NCI-H2081 treated with DMSO at 0.1 percent for 48 hours (cell line): ENCODE measurements at places on chromosomes 1 and 21.

- DNase-seq, result no peak
Measured at GRCh38 chr1:51294566-51295184, 35.7 kb downstream of the TTC39A start.

DNA sequence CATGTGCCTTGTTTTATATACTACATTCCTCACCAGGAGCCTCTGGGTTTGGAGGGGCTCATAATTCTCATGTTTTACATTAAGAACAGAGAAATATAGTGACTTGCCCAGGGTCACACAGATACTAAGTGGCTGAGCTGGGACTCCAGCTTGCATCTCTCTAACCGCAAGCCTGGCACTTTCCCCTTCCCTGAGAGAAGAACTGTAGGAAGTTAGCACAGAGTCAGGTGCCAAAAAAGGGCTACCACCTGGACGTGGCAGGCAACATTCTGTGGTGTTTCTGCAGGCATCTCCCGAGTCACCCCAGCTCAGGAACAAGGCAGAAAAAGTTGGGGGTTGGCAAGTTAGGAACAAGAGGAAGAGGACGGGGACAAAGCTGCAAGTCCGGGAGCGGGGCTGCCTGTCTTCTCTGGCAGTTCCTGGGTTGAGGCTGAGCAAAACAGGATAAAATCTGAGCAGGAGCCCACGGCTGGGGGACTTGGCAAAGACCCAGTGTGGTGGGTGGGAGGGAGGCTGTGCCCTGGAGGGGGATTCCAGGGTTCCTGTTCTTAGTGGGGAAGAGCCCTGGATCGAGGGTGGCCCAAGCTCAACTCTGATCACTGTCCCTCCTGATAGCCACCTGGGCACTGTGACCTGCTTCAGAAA, 9.8 kb downstream of the PLA2G5 start:
- DNase-seq, result no peak

GRCh38 chr21:14879458-14879857, 185.3 kb downstream of the NRIP1 start:
- no peak for DNase-seq

- no peak for DNase-seq
Measured at GRCh38 chr1:157363660-157364140, 188.6 kb downstream of the FCRL5 start.

DNA sequence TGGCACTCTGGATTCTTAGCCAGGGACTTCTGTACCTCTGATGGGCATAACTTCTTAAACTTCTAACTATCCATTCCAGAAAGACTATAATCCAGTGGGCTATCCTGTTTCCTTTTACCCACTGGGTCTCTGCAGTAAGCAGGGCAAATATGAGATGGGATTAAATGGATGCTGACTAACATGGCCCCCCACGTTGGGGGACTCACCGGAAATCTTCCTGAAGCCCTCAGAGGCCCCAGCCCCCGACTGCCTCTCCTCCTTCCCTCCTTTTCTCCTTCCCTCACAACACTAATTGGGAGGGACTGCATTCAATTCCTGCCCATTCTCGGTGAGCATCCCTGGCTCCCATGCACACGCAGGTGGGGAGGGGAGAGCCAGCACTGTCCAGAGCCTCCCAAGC, 70.1 kb downstream of the SSBP3 start:
- DNase-seq, result no peak

GRCh38 chr1:207822602-207823451, 71.0 kb downstream of the CD46 start:
- DNase-seq, result no peak

- no peak for DNase-seq
Measured at GRCh38 chr1:153567621-153568366, 2.1 kb upstream of the S100A2 start.

- no peak for DNase-seq
Measured at GRCh38 chr21:45328198-45329091, 40.8 kb upstream of the POFUT2 start.

- no peak for DNase-seq
Measured at GRCh38 chr21:40067751-40068150, 200.5 kb downstream of the PCP4 start.

DNA sequence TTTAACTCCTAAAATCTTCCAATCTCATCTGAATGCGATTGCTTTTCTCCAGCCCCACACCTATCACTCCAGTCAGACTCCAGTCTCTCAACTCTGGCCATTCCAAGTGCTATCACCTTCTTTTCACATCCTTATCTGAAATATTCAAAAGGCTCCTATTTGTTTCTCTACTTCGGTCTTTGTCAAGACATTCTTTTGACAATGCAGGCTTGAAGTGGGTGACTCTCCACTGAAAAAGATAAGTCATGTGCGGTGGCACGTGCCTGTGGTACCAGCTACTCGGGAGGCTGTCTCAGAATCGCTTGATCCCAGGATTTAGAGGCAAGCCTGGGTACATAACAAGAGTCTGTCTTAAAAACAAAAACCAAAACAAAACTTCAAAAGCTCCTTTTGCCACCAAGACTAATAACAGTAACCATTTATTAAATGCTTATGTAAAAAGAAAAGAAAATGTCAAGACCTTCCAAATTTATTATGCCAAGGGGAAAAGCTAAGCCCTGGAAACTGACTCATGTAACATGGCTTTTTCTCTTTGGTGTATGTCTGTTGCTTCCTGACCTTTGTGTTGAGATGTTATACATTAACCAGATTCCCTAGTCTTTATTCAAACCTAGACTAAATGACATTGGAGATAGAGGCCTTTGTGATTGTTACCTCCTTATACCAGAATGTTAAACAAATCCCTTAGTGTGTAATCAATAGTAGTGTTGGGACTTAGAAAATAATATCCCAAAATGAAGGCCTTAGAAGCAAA, 3.6 kb downstream of the ALG14 start:
- DNase-seq, result no peak

GRCh38 chr1:88302843-88303486, 381.1 kb upstream of the PKN2 start:
- no peak for DNase-seq

GRCh38 chr1:31646259-31646960, 1.7 kb upstream of the PEF1 start:
- DNase-seq, result no peak

DNA sequence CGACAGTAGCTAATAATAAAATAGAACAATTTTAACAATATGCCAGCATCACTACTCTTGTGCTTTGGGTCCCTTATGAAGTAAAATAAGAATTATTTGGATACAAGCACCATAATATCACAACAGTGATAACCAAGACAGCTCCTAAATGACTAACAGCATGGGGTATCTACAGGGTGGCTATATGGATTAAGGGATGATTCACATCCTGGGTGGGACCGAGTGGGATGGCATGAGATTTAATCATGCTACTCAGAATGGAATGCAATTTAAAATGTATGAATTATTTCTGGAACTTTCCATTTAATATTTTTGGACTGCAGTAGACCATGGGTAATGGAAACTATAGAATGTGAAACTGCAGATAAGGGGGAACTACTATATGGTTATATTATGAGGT, 28.1 kb upstream of the B3GALNT2 start:
- no peak for DNase-seq

DNA sequence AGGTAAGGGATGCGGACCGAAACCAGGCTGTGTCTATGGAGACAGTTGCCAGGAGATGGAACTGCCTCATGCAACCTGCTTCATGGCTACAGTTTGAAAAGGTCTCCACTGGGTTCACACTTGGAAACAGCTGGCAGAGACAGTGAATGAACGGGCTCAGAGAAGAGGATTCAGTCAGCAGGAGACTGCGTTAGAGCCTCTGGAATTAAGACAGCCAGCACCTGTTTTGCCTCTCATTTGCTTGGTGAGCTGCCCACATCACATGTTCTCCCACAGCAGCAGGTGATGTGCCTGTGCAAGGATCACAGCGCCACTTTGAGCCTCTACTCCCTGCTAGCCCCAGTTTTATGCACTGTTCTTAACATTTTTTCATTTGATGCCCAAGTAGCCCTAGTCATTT, 321.0 kb downstream of the PLPP3 start:
- no peak for DNase-seq

GRCh38 chr1:106681939-106682522, 374.4 kb upstream of the PRMT6 start:
- DNase-seq, result no peak

DNA sequence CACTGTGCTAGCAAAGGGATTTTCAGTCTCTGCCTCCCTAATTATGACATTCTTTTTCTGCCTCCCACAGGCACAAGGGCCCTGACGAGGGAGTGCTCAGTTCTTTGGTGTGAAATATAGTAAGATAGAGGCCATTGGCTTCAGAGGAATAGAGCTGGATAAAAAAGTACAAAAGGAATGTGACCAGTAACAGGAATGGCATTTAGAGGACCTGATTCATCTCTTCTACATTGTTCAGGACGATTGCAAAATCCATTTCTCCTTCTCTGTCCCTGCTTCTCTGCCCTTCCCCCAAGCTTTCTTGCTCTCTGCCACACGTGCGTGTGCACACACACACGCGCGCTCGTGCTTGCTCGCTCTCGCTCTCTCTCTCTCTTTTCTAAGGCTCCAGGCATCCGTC, 668.2 kb downstream of the KIF26B start:
- DNase-seq, result no peak

DNA sequence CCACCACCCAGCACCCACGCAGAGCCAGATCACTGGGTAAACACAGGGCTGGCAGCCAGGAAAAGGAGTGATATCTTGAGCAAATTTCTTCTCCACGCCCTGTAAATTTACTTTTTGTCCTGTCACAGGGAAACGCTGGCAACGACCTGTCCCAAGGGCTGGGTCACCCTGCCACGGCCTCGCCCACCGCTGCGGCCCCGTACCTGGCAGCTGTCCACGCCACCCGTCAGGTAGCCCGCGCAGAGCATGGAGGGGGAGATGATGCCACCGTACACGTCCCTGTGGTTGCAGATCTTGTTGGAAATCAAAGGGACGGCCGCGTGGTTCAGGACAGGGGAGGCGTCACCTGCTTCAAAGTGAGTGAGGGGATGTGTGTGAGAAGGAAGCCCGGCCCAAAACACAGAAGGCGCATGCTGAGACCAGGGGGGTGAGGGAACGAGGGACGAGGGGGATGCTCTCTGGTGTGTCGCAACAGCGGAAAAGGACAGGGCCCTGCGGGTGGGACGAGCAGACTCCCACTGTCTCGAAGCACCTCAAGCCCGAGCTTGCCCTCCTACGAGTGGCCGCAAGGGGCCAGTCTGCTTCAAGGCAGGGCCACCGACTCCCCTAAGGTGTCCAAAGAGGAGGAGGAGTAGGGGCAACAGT, 10.1 kb upstream of the TFF1 start:
- no peak for DNase-seq

- DNase-seq, result no peak
Measured at GRCh38 chr1:54081306-54082270, 28.2 kb downstream of the TCEANC2 start.

- no peak for DNase-seq
Measured at GRCh38 chr1:82162486-82163420, 362.0 kb downstream of the ADGRL2 start.

GRCh38 chr21:30391492-30392025, 4.3 kb upstream of the KRTAP13-1 start:
- no peak for DNase-seq

DNA sequence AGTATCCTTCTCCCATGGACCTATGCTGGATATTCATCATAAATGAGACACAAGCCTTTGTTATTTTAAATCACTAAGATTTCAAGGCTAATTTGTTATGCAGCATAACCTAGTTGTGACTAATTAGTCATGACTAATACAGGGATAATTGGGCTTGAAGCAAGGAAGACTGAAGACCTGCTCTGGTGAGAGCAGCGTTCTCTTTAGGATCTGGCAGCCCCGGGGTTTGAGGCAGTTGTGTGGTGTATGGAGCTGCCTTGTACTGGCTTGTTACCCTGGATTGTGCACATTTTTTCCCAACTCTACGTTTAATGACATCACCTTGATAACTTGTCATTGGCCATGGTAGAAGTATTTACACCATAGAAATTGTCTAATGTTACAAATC, 25.7 kb upstream of the SPAG17 start:
- DNase-seq, result no peak

GRCh38 chr1:240005997-240006650, 85.6 kb upstream of the FMN2 start:
- no peak for DNase-seq

DNA sequence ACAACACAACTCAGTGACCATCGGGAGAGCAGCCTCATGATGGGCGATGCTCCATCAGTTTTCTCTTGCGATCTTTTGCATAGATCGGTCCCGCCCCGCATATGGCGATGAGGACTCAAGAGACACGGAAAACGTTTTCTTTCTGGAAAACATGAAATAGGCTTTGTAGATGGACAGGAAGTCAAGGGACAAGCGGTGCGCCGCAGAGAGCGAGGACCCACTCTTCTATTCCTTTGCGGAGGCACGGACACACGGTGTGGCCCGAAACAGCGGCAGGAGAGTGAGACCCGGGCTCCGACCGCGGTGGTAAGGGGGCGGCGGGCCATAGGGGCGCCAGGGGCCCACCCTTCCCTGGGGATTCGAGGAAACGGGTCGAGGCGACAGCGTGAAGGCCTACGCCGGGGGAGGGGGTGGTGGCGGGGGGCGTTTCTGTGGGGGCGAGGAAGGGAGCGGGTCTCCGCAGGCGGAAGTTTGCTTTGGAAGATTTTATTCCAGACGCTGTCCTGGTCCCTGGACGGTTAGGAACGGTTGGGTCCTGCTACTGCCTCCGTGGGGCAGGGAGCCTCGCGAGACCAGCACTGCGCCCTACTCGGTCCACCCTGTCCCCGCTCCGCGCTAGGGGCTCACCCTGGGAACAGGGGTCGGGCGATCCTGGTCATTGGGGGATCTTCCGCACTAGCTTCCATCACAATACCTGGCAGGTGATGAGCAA, 796 bp upstream of the TDRKH start:
- DNase-seq, result no peak

- no peak for DNase-seq
Measured at GRCh38 chr1:224543453-224543852, 72.7 kb upstream of the CNIH3 start.

DNA sequence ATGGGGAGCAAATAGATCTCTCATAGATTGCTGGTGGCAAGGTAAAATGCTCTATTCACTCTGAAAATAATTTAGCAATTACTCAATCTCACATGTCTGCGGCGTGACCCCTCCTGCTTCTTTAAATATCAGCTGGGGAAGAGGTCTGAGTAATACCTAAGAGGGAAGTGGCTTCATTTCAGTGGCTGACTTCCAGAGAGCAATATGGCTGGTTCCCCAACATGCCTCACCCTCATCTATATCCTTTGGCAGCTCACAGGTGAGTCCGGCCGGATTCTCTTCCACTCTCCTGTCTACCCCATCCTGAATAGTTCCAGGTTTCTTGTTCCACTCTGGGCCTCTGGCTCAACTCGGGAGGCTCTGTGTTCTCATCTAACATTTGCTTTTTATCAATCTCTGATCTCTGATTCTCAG, at the start of gene SLAMF7:
SLAMF7 (plus strand) TSS at position 150 of the 414 bp plus-strand sequence; CDS start at position 205, 55 bp downstream.
- DNase-seq, result no peak

DNA sequence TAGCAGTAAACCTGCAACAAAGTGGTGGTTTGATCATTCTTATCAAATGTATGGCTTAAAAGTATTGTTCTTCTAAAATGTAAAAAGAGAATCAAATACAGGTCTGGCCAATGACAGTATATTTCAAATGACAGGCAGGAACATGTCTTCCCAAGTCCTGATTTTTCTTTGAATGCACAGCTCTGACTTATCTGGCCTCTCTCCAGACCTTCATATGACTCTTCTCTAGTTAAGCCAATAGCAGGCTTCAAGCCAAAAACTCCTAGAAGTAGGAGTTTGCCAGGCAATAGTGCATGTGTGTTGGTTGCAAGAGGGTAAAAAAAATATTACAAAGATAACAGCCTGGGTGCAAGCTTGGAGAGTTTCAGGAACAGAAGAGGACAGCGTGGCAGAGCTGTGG, 345.5 kb downstream of the SMYD3 start:
- DNase-seq, result no peak
